ENCODE measurements at places on chromosomes 4 and X. TPM values are rescaled to one million over a fixed set of nuclear protein-coding genes. Genes with fewer than 3 reads are reported as not detected.

The GPR101 gene
- not detected for total RNA-seq

The GSX2 gene
- not detected for total RNA-seq

The GPR173 gene
- 6.7 TPM for total RNA-seq

The COX7B2 gene
- not detected for total RNA-seq

The CT45A6 gene
- not detected for total RNA-seq
